ENCODE measurements at places on chromosomes 5 and 9.

GRCh38 chr5:109900911-109901627 lies 211.3 kb downstream of the MAN2A1 start:
- no peak for DNase-seq

GRCh38 chr9:26612211-26612610 lies 280.4 kb downstream of the CAAP1 start:
- no peak for DNase-seq

GRCh38 chr5:157689942-157690689 lies 18.8 kb downstream of the C5orf52 start:
- DNase-seq: no peak

DNA sequence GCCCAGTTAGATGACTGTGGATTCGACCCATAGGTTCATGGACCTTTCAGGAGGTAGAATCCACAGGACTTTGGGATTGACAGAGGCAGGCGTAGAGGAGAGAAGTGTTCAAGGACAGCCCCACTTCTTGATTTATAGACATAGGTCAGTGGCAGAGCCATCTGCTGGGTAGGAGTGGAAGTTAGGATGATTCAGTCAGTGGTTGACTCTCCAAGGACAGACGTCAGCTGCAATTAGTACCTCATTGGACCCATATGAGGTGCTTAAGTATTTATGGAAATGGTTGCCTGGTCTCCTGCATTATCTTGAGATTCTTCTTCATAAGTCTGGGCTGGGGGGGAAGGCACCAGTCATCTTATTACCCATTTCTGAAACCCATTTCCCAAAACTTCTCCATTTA lies 70.9 kb downstream of the SH3RF2 start:
- no peak for DNase-seq

GRCh38 chr5:98333921-98334320 lies 439.5 kb upstream of the RGMB start:
- no peak for DNase-seq

DNA sequence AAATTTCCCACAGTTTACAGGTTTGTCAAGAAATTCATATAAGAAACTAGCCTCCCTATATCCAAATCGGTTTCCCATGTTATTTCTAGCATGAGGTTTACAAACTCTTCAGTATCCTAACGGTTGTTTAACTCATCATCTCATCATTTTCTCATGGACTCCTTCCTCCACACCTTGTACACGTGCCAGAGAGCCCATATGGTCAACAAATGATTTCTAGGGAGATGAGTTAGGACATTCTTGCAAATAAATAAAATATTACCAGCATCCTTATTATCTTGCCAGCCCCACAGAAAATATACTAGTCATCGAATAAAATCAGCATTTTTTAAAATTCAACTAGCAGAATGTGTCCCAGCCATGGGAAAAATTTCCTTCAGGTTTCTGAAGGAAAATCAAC lies 285.2 kb downstream of the EBF1 start:
- no peak for DNase-seq

DNA sequence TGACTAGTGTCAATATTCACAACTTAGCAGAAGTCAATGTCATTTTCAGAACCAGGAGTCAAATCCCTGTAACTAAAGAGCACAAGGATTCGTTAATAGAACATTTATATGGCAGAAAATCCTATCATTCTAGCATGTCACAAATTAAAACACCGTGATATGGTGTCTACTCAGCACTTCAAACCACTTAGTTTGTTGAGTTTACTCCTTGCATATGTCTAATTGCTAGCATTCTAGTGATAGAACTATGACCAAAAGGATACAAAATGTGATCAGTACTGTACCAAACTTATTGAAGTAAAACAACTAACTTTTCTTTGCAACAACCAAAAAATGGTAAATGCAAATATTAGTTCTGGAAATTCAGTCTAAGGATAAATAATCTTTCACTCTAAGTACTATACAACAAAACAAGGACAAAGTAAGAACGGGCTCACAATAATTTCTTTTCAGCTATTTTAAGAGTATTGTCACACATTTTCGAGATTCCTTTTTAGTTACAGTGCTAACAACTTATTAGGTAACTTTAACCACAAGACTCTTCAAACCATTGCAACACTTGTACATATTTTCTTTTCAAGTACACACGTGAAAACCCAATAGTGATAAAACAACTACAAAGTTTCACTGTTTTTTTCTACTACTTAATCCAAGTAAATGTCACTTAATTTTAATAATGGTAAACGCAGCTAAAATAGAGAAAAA lies 845.2 kb upstream of the CDH10 start:
- no peak for DNase-seq

DNA sequence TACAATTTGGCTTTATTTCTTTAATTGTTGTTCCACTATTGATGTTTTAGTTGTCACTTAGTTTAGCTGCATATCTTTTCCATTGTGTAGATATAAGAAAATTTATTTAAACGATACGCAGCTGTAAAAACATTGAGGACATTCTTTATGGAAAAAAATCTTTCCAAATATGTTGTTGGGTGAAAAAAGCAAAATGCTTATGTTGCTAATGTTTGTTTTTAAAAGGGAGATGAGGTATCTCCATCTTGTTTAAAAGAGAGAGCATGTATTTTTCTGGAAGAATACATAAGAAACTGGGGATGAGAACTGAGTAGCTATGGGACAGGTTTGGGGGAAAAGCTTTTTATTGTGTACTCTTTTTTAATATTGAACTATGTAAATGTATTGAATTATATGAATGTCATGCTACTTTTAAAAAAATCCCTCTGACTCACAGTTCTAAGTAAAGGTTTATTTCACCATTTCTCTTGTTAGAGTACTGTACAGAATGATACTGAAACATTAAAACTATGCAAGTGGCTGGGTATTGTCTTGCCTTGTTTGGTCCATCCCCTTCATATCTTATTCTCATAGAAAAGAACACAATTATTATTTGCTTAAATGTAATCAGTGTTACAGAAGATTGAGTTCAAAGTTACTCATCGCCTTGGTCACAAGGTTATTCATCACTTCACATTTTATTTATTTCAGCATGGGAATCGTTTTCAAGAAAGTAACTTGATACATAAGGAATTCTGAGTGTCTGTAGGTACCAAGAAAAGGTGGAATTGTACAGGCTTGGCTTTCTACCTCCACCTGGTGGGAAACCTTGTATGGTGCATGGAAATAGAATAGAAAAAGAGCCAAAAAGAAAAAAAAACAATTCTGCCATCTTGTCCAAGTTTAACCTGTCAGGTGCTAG lies 85.8 kb downstream of the RIC1 start:
- no peak for DNase-seq

- no peak for DNase-seq
Observed at GRCh38 chr9:94847486-94847885, 121.0 kb downstream of the AOPEP start.

DNA sequence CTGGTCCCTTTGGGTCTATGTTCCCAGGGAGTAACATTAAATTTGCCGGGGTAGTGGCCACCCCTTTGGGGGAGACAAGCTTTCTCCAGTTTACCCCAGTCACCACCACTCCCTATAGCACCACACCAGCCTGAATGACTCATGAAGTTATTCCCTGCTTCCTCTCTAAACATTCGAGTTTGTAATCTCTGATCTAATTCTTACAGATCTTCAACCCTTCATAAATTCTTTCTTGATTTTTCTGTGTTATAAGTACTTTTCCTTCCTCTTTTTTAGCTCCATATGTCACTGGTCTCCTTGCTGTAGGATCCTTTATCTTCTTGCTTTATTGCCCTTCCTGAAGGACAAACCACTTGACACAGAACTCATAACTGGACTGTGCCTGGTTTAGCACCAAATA lies 55.6 kb downstream of the GNA14 start:
- no peak for DNase-seq

DNA sequence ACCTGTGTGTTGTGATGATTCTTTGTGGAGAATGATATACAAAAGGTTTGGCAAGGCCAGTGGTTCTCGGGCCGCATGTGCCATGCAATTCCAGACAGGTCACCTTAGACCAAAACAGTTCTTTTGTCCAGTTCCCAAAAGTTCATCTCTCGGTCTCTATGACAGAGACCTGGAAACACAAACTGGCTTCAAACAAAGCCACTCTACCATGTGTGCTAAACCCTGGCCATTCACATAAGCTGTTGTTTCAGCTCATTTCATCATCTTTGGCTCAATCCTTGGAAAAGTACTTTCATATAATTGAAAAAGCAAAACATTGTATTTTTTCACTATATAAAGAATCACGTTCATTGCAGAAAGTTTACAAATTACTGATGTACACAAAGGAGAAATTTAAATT lies 210.5 kb upstream of the SEMA6A start:
- DNase-seq: no peak

DNA sequence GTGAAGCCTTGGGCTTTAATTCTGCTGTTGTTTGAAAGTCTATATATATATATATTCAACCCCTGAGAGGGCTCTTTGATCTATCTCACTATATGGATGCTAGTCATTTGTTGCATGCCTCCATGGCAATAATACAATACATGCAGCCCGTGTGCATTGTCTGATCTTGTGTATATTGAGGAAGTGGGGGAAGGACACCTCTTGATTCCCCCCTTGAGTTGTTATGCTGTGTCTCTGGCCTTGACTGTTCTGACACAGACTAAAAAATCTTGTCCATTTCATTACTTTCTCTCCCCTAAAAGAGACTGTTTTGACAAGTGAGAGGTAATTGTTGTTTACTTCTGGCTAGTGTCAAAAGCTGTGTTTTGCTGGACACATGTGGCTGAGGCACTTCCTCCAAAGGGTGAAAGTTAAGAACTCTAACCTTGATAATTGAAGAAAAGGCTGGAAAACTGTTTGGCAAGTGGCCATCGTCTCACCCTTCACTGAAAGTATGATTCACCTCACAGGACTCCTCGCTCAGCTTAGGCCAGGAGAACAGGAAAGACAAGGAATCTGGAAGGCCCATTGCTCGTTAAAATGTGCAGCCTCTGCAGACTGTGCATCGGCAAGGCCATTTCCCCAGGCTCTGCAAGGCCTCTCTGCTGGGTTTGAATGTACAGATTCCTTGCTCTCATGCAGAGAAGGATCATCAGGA lies 304.0 kb downstream of the PRELID2 start:
- DNase-seq: peak; percentile 34

GRCh38 chr5:32261198-32261597 lies 51.5 kb downstream of the MTMR12 start:
- no peak for DNase-seq

GRCh38 chr5:134246771-134247427 lies 21.0 kb upstream of the PPP2CA start:
- DNase-seq: no peak

DNA sequence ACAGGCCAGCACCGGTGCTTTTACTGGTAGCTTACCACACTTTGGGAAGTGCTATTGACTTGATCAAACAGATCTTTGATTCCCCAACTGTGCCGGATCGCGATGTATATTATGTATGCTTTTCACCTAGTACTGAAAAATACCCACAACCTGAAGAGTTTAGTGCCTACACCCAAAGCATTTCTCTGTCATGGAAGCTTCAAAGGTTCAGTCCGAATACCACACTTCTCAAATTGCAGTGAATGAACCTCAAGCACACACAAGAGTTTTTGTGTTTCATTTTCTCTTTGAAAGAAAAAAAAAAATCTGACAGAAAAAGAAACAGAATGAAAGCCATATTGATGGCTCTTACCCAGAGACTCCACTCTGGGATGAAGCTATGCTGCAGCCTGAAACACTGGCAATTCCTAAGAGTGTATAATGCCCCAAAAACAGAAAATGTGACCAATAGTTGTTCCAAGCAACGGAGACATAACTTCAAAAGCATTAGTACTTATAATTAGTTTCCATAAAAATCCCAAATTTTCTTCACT lies 100.9 kb downstream of the EBF1 start:
- no peak for DNase-seq

GRCh38 chr5:115686051-115686737 lies 60.4 kb upstream of the TMED7 start:
- DNase-seq: no peak

- DNase-seq: no peak
Observed at GRCh38 chr9:94802793-94803192, 76.3 kb downstream of the AOPEP start.

- no peak for DNase-seq
Observed at GRCh38 chr9:81669041-81669651, 20.2 kb downstream of the TLE1 start.

DNA sequence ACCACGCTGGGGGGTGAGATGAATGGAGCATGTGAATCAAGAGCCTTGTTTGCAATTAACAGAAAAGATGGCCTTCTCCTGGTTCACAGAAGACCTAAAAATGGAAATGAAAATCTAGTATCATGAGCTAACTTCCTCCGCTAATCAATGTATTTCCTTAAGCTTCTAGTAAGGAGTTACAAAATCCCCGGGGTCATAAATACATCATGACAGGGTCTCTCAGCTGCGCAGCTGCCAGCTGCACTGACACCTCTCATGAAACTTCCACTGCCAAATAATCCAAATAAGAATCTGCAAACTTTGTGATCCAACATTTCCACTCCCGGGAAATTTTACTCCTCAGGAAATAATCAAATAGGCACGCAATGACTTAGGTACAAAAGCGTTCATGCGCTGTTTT lies 11.9 kb downstream of the MYO10 start:
- no peak for DNase-seq

GRCh38 chr5:180352116-180353047 lies 754 bp downstream of the GFPT2 start:
- DNase-seq: no peak

DNA sequence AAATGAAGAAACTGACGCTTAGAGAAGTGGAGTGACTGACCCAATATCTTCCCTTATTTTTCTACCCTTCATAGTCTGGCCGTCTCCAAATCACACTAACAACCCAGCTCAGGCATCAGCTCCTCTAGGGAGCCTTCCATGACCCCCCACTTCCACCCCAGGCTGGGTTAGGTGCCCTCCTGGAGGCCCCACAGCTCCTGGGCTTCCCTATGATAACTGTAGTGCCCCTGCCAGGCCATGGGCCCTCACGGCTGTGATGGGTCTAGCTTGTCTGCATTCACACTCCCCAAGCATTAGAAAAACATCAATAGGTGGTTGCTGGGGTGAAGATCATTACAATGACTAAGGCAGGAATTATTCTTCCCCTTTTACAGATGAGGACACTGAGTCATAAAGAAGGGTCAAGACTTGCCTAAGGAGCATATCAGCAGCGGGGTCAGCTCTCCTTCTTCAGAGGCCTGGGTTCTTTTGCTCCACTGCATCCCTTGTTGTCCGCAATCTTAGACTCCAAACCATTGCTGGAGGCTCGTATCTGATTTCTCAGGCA lies 7.3 kb downstream of the CORO2A start:
- DNase-seq: no peak

- DNase-seq: no peak
Observed at GRCh38 chr5:92237896-92238295, 854.8 kb upstream of the ARRDC3 start.

All from left lung (tissue), 14 donors.